Adrenal gland (tissue), 19 donors: ENCODE measurements at places on chromosomes 3 and 15. TPM values are rescaled to one million over a fixed set of nuclear protein-coding genes. Genes with fewer than 3 reads are reported as not detected.

DNA sequence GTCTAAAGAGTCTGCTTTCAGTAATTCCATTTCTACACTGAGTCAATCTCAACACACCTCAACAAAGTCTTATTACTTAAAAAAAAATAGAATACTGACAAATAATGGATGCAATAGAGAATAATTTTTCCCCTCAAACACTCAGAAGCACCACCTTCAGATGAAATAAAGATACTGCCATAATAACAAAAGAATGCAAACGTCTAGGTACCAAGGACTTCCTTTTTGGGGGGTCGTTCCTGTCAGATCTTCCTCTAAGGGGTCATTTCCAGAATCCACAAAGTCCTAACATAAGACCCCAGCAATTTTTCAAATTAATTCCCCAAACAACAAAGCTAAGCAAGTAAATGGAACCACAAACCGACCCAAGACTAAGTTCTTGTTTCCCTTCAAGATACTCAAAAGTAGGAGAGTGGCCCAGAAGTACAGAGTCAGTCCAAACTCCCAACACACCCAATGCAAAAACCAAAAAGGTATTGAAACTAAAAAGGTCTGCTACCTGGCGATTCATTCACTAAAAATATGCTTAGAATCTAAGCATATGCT, 1.3 kb downstream of the RYK start:
- peak overlapping the region; percentile 85 for H3K27ac ChIP-seq
- no peaks in the 10 kb centered on the region for H3K27me3 ChIP-seq
- DNase-seq: no peak

DNA sequence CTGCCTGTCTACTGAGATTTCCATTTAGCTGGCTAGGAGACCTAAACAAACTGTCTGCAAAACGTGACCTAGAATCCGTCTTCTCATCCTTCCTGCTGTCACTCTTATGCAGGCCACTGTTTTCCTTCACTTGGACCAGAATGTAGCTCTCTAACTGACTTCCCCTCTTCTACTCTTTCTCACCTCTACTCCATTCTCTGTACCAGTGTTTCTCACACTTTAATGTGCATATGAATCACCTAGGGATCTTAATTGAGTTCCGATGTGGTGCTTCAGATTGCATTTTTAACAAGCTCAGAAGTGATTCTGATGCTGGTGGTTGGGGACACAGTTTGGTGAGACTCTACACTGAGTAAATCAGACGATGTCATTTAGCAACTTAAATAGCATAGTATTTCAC, 1.6 kb upstream of the GBE1 start:
- H3K36me3 ChIP-seq: no peaks in the 10 kb centered on the region
- no peak for DNase-seq
- no peaks in the 10 kb centered on the region for H3K27me3 ChIP-seq
- no peak overlapping the region for H3K27ac ChIP-seq
- H3K4me1 ChIP-seq: peaks cover 34% of the 10 kb centered on the region

The GABRG3 gene
- 0.11 TPM for total RNA-seq

DNA sequence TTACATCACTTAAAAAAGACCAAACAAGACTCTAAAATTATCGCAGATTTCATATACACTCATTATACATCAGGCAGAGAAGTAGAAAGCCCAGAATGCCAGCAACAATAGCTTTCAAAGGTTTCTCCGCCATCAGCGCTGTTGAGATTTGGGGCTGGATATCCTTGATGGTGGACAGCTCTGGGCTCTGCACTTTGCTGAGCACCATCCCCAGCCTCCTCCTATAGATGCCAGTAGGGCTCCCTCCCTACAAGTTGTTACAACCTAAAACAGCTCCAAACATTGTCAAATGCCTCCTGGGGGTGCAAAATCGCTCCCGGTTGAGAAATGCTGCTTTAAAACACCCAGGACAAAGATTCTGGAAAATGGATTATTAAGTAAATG, 73.5 kb downstream of the ATP10A start:
- H3K27ac ChIP-seq: no peak overlapping the region
- no peaks in the 10 kb centered on the region for H3K36me3 ChIP-seq
- H3K4me1 ChIP-seq: peaks cover 29% of the 10 kb centered on the region
- DNase-seq: no peak
- H3K27me3 ChIP-seq: no peaks in the 10 kb centered on the region
- no peak overlapping the region for H3K4me3 ChIP-seq

GRCh38 chr15:20340931-20341661, 200.5 kb downstream of the GOLGA6L6 start:
- no peak overlapping the region for H3K27ac ChIP-seq
- H3K4me1 ChIP-seq: no peaks in the 10 kb centered on the region
- H3K36me3 ChIP-seq: no peaks in the 10 kb centered on the region
- no peaks in the 10 kb centered on the region for H3K27me3 ChIP-seq
- no peak overlapping the region for H3K4me3 ChIP-seq

DNA sequence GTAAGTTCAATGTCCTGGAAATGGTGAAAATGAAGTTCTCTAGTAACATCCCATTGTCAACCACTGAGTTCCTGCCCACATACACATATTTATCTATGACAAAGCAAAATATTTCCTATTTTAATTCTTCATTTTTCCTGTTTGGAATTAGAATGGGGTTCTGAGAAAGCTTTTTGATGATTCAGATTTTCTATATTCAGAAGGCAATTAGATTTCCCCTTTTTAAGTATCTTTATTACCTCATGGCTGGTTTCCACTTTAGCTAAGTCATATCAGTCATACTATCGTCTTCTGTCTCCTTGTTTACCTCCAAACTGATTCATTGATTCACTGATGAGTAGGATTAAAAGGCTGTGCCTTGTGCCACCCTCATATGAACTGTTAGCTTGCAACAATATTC, 17.9 kb downstream of the ETFA start:
- H3K27me3 ChIP-seq: no peaks in the 10 kb centered on the region
- H3K27ac ChIP-seq: no peak overlapping the region
- H3K4me1 ChIP-seq: no peaks in the 10 kb centered on the region
- no peak for DNase-seq
- H3K36me3 ChIP-seq: no peaks in the 10 kb centered on the region

The IGDCC3 gene
- not detected for total RNA-seq

GRCh38 chr3:102979682-102980354, 545.0 kb downstream of the ZPLD1 start:
- H3K27ac ChIP-seq: no peak overlapping the region
- H3K4me3 ChIP-seq: peak overlapping the region; percentile 22
- no peaks in the 10 kb centered on the region for H3K36me3 ChIP-seq
- DNase-seq: peak; percentile 95

The SI gene
- not detected for total RNA-seq

GRCh38 chr15:44641651-44642050, 21.8 kb downstream of the SPG11 start:
- no peaks in the 10 kb centered on the region for H3K27me3 ChIP-seq
- no peak overlapping the region for H3K4me3 ChIP-seq
- H3K36me3 ChIP-seq: no peaks in the 10 kb centered on the region
- DNase-seq: no peak

GRCh38 chr15:22903961-22904534, 65.6 kb downstream of the NIPA2 start:
- no peak overlapping the region for H3K27ac ChIP-seq
- no peak overlapping the region for H3K4me3 ChIP-seq
- no peaks in the 10 kb centered on the region for H3K4me1 ChIP-seq
- no peak for DNase-seq

DNA sequence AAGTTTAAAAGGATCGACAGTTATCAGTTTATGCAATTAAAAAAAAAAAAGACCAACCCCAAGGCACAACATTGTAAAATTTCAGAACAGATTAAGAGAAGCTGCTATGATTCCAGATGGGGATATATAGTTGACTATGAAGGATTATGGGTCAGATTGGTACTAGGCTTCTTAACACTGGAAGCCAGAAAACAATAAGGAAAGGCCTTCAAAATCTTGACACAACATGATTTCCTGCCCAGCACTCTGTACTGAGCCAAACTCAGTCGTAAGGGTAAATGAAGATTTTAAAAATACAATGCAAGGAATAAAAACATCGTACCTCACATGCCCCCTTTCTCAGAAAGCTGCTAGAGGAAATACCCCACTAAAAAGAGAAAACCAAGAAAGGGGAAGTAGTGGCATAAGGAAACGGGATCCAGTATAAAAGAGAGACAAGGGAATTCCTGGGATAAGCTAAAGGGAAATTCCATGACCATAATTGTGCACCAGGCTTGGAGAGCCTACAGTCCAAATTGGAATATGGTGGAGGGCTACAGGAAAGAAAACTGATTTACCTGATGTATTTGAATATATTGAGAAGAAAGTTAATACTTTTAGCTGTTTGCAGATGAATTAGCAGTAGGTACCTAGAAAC, 27.9 kb downstream of the PIAS1 start:
- no peak for DNase-seq
- H3K36me3 ChIP-seq: peaks cover 5% of the 10 kb centered on the region
- H3K27ac ChIP-seq: no peak overlapping the region
- H3K4me1 ChIP-seq: peaks cover 38% of the 10 kb centered on the region

The DLG1 gene
- 60.8 TPM for total RNA-seq

- no peak for DNase-seq
- no peaks in the 10 kb centered on the region for H3K36me3 ChIP-seq
- peaks cover 52% of the 10 kb centered on the region for H3K4me1 ChIP-seq
- H3K4me3 ChIP-seq: no peak overlapping the region
- no peaks in the 10 kb centered on the region for H3K27me3 ChIP-seq
- H3K27ac ChIP-seq: no peak overlapping the region
These were observed 4.6 kb upstream of the PRKCD start for GRCh38 chr3:53156368-53156834.

DNA sequence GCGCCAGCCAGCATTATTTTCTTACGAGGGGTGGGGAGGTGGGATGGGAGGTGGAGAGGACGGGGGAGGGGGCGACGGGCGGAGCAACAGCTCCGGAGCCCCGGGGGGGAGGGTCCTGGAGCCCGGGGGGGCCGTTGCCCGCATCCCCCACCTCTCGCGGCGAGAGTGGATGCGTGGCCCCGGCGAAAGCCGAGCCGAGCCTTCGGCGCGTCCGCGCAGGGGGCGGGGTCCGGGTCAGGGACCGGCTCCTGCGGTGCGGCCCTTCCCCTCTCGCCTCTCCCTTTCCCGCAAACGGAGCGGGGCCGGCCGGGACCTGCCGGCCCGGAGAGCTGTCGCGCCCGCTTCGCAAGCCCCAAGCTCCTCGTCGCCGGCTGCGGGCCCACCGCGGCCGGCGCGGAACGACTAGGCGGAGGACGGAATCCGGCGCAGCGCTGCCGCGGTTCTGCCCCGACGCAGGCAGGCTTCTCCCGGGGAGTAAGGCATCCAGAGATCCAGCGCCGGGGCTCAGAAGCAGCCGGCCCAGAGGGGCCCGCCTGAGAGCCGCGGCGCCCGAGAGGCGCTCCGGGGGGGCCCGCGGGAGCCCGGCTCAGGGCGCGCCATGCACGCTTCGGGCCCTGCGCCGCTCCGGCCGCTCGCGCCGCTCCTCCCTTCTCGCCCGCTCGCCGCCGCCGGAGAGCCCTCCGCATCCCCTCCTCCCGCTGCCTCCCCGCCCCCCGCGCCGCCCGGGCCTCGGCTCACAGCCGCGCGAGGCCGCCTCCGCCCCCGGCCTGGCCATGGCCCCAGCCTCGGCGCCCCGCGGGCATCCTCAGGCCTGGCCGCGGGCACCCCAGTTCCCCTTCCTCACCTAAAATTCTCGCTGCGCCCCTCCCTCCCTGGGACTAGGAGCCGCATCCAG, 459 bp upstream of the ADCY5 start:
- peaks cover 7% of the 10 kb centered on the region for H3K27me3 ChIP-seq
- DNase-seq: no peak
- no peaks in the 10 kb centered on the region for H3K4me1 ChIP-seq
- no peak overlapping the region for H3K4me3 ChIP-seq
- no peak overlapping the region for H3K27ac ChIP-seq
- H3K36me3 ChIP-seq: no peaks in the 10 kb centered on the region

GRCh38 chr3:143207338-143207961, 87.9 kb downstream of the CHST2 start:
- H3K27ac ChIP-seq: no peak overlapping the region
- no peaks in the 10 kb centered on the region for H3K4me1 ChIP-seq
- DNase-seq: no peak
- no peaks in the 10 kb centered on the region for H3K36me3 ChIP-seq

GRCh38 chr3:775178-775880, 317.5 kb upstream of the CNTN6 start:
- H3K4me3 ChIP-seq: no peak overlapping the region
- no peak for DNase-seq
- H3K4me1 ChIP-seq: no peaks in the 10 kb centered on the region

The ISLR2 gene
- 0.43 TPM for total RNA-seq

DNA sequence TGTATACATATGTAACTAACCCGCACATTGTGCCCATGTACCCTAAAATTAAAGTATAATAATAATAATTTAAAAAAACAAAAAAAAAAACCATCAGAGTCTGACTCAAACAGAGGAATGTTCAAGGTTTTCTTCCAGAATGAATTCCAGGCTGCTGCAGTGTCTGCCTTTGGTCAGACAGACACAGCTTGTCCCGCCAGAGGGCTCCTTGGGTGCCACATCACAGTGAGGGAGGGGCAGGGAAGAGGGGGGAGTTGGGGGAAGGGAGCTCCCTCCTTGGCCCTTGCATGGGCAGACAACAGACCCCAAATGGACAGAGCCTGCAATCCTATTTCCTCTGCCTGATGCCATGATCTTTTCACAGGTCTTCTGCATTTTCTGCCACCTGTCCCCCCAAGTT, 36.5 kb downstream of the ITGB5 start:
- DNase-seq: peak; percentile 57
- H3K4me3 ChIP-seq: no peak overlapping the region
- H3K27ac ChIP-seq: peak overlapping the region; percentile 51
- H3K4me1 ChIP-seq: peaks cover 7% of the 10 kb centered on the region

The NEK11 gene
- 16.4 TPM for total RNA-seq

The LTF gene
- total RNA-seq: 0.55 TPM

DNA sequence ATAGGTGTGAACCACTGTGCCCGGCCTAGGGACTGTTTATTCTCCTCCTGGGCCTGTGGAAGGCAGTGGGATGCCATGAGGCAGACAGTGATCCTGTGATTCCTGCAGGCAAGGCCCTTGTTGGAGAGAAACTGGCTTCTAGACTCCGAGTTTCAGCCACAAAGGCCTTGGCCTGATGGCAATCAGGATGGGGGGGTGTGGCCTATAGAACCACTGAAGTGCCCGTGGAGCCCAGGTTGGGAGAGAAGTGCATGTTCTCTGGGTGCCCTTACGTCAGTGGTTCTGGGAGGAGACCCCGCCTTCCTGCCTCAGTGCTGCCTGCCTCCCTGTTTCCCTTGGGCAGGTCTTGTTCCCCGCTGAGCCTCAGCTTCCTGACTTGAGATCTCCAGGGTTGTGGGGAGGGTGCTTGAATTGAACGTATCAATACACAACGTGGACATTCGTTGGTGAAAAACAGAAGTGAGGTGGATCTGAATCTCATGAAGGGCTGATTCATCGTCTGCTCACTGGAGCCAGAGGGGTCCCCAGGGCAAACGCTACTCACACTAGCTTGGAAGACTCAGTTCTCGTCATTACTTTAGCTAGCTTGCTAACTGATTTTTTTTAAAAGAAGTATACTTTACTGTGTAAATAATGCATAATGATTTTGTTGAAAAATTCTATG, 31.8 kb downstream of the IRAK2 start:
- H3K4me1 ChIP-seq: peaks cover 52% of the 10 kb centered on the region
- H3K36me3 ChIP-seq: no peaks in the 10 kb centered on the region
- peak; percentile 31 for DNase-seq
- no peaks in the 10 kb centered on the region for H3K27me3 ChIP-seq
- peak overlapping the region; percentile 93 for H3K27ac ChIP-seq

The TRH gene
- total RNA-seq: not detected
